ENCODE measurements at places on chromosomes 6 and 20. TPM values are rescaled to one million over a fixed set of nuclear protein-coding genes. Genes with fewer than 3 reads are reported as not detected.

- no peak for DNase-seq
These were observed 18.6 kb upstream of the MICB start for GRCh38 chr6:31479151-31479932.

DNA sequence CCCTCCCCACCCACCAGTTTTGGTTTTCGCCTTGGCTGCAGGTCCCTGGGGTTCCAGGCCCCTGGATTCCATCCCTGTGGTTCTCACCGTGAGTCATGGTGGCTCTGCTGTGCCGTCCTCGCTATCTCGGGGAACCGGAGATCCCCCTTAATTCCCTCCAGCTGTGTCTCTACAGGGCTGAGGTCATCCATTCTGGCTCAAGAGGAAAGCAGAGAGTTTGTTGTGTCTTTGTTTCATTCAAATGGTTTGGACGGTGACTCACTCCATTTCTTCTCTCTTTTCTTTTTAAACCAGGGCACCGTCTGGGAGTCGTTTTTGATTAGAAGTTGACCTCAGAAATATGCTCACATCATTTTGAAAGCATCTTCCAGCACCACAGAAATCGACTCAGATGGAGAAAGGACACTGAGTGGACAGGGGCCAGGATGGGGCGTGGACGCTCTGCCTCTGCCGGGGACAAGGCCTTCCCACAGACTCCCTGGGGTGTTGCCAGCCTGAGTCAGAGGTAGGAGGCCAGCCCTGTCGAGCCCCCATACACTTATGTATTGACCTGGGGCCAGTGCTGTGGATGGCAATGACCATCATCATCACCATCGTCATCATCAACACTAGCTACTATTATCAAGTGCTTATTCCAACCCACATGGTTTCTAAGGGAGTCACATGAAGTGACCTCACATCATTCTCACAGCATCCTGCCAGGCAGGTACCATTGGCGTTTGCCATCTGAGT lies 176.2 kb downstream of the NFATC2 start:
- no peak for DNase-seq

DNA sequence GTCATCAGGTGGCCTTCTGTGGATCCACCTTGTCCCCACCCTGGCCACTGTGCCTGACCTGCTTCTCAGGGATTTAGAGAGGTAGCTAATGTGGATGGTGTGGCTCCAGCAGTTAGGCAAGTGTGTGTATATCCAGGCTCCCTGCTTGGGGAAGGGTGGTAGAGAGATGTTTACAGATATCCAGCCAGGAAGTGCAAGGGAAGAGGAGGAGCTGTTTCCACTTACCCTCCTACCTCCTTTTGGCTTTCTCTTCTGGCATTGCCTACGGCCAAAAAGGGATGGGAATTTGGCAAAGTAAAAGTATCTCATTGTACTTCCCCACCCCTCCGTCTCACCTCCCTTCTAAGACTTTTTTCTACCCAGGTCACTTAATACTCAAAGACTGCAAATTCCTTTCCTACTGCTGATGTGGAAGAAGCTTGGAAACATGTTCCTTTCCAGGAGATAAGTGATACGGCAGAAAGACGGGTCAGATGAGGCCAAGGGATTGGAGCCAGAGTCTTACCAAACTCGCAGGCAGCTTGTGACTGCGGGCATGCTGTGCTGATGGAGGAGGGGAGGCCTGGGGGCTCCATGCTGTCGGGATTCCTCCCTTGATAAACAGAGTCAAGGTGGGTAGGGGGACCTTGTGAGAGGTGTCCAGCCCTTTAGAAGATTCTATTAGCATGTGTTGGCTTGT lies 253.4 kb downstream of the PRL start:
- DNase-seq, result no peak

DNA sequence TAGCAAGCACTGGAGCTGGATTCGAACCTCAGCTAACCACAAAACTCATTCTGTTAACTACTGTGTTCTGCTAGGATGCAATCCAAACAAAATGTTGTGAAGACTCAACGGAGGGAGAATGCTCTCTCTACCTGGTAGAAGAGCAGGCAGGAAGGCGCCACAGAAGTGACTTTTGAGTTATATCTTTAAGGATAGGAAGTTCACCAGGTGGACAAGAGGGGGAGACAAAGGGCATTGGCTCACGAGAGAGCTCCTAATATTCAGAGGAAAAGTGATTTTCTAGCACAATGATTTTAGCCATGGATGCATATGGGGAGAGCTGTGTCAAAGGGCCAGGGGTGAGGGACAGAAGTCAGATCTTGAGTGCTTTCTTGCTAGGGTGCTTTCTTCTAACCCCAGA lies 108.4 kb upstream of the MAFB start:
- DNase-seq, result peak; percentile 28

DNA sequence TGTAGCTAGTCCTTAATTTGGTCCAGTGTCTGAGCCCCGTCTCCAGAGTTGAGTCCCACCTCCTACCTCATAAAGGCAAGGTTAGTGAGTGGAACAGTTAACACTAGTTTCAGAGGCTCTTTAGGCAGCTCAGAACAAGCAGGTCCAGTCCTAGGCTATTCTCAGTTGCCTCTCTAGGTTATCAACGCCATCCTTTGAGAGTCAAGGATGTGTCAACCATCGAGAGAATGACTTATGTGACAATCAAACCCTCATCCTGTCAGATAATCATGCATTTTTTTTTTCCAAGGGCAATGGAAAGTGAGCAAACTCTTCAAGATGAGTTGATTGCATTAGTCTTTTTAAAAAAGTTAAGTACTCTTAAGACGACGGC lies 64.0 kb upstream of the TXNDC5 start:
- no peak for DNase-seq

DNA sequence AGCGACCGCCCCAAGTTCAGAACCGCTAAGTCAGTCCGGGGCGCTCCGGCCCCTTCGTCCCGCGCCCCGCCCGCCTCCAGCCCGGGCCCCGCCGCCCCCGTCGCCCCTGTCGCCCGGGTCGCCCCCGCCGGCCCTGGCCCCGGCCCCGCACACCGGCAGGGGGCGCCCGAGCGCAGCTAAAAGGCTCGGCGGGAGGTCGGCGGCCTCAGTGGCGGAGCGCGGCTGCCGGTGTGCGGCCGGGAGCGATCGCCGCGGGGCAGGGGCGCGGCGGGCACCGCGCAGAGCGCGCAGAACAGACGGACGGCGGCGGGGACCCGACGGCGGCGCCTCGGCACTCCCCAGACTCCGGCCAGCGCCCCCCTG lies at the start of gene FNDC1:
Gene FNDC1 (plus strand): TSS at position 208 of the 363 bp plus-strand sequence. CDS start 197 bp downstream, outside the sequence.
- DNase-seq, result no peak

GRCh38 chr6:41654698-41655151 lies 16.5 kb downstream of the MDFI start:
- DNase-seq, result no peak

- DNase-seq, result no peak
These were observed 36.7 kb upstream of the PCSK2 start for GRCh38 chr20:17189976-17190695.

DNA sequence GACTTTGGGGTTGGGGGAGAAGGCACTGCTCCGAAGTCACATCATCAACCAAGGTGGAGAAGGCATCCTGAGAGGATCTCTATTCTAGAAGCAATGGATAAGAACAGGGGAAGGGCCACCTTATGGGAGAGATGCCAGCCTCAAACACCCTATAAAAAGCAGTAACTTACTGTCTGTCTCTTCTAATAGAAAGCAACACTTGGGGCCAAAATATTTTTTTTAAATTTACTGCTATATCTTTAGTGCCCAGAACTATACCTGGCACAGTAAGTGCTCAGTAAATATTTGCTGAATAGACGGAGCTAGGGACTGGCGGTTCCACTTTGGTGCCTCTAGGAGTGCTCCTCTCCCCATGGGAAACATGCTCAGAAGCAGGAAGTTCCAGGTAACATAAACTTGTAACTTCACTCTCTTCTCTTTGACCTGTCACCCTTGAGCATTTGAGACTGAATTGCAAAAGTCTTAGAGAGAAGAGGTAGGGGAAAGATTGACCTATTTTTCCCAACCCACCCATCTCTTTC lies 807 bp upstream of the OTOR start:
- DNase-seq, result no peak

- no peak for DNase-seq
These were observed 542 bp upstream of the AFG1L start for GRCh38 chr6:108294297-108294726.

DNA sequence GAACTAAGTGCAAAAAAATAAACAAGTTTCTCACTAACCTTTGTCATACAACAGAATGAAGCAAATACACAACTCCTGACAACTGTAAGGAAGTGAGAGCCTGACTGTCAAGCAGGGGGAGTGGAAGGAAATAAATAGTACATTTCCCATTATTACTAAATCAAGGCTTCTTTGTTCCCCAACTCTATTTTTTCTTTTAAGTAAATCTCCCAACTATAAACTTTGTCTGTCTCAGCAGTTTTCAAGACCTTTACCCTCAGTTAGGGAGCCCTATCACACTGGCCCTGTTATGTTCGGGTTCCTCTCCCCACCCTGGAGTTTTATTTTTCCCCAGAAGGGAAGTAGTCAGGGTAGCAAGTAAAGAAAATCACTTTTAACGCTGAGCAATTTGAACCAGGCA lies 24.1 kb upstream of the IPCEF1 start:
- no peak for DNase-seq

GRCh38 chr6:125985979-125986300 lies 400 bp upstream of the TRMT11 start:
- no peak for DNase-seq

The PSMB9 gene
- 19.6 TPM for total RNA-seq

GRCh38 chr6:127053032-127053874 lies 65.2 kb upstream of the RSPO3 start:
- no peak for DNase-seq

The NRN1 gene
- total RNA-seq, result 9.8 TPM

DNA sequence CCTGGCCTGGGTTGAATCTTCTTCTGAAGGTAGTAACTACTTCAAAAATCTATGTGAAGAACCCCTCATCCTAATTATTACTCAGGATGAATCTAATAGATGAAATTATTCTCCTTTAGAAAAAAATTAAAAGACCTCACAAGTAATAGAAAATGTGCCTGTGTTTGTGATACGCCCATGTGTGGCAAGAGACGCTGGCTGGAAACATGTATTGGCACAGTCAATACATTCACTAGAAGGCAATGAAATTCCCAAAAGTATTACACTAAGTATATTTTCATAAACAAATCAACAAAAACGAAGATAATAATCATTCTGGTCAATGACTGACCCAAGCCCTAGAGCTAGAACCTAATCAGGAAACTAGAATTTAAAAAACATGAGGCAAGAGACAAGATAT lies 64.0 kb downstream of the B4GALT5 start:
- DNase-seq, result no peak

DNA sequence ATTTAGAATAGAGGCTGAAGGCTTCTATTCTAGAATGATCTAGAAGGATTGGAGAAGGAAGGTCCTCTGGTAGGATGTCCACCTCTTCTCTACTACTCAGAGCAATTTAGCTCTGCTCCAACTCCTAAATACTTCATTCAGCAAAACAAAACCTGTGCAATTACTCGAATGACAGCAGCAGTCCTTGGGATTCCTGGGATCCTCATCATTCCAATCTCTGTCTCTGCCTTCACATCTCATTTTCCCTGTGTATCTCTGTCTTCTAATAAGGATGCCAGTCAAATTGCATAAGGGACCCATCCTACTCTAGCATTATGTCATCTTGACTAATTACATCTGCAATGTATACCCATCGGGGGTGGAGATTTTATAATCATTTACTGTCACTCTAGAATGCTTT lies 5.5 kb upstream of the AIG1 start:
- DNase-seq, result no peak

GRCh38 chr6:21594416-21595281 lies 1.1 kb downstream of the SOX4 start:
- DNase-seq, result peak; percentile 90

The LAMA5 gene
- 150 TPM for total RNA-seq

- DNase-seq, result no peak
These were observed 576.6 kb upstream of the FLRT3 start for GRCh38 chr20:14913896-14914620.

GRCh38 chr20:24916412-24916811 lies 32.7 kb upstream of the CST7 start:
- no peak for DNase-seq

DNA sequence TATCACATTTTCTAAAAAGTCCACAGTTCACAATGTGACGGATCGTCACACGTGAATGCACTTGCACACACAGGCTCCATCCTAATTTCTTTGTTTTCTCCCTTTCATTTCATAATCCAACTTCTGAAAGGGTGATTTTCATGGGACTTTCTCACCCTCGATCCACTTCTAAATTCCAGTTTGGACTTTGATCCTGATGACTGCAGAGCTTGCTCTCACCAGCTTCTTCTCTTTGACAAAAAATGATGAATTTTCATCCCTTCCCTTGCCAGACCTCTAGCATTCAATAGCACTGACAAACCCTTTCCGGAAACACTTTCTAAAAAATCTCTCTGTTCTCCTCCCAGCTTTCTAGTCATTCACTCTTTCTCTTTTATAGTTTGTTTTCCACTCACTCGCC lies 341.2 kb downstream of the SYNE1 start:
- no peak for DNase-seq

GRCh38 chr6:24255676-24256075 lies 102.2 kb downstream of the DCDC2 start:
- DNase-seq, result no peak

GRCh38 chr6:169495601-169496000 lies 206.2 kb downstream of the WDR27 start:
- no peak for DNase-seq

The EPB41L1 gene
- total RNA-seq, result 54.8 TPM

Measured in vagina (tissue), 2 donors.